ENCODE measurements at places on chromosomes 5 and 9.
A peak's percentile ranks its signal among the peaks of the same experiment; 100 is the strongest.

- no peak for DNase-seq
These were observed 13.5 kb downstream of the ZNF79 start for GRCh38 chr9:127437497-127438264.

DNA sequence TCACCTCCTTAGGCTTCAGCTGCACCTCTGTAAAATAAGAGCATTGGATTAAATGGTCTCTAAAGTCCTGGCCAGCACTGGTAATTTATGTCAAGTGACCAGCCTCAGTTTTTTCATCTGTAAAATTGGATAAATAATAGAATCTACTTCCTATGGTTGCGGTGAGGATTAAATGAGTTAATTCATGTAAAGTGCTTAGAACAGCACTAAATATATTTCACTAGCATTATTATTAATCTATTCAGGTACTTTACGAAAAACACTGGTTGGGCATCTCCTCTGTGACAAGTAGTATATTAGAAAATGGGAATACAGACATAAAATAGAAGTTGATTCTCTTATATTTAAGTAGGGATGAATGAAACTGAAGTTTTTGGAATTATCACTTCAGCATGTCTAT, 13.8 kb upstream of the TMEM245 start:
- no peak for DNase-seq

GRCh38 chr5:74722271-74722670, 37.2 kb downstream of the HEXB start:
- no peak for DNase-seq

DNA sequence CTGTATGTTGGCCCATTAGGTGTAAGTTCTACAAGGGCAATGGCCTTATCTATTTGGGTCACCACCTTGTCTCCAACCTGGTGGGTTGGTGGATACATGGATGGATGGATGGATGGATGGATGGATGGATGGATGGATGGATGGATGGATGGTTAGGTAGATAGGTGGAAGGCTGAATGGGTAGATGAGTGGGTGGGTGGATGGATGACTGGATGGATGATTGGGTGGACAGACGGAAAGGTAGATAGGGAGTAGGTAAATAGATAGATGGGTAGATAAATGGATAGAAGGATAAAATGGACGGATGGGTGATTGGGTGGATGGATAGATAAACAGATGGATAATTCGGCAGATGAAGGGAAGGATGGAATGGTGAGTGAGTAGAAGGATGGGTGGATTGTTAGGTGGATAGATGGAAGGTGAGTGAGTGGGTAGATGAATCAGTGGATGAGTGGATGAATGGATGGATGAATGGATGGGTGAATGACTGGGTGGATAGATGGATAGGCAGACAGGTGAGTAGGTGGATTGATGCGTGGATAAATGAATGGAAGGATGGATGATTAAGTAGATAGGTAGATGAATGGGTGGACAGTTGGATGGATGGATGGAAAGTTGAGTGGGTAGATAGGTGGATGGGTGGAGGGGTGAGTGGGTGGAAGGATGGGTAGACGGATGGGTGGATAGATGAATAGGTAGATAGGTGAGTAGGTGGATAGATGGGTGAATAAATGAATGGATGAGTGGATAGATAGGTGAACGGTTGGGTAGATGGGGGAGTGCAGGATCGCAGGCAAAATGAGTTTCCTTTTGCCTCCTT, 83.1 kb upstream of the FBXW11 start:
- no peak for DNase-seq

GRCh38 chr9:135040892-135041291, 46.6 kb upstream of the OLFM1 start:
- no peak for DNase-seq

- no peak for DNase-seq
These were observed 181.7 kb downstream of the DOCK8 start for GRCh38 chr9:396396-396795.

- no peak for DNase-seq
These were observed 98.4 kb upstream of the CPLX2 start for GRCh38 chr5:175772747-175773533.

- no peak for DNase-seq
These were observed 4.1 kb upstream of the CCL21 start for GRCh38 chr9:34714007-34714406.

- no peak for DNase-seq
These were observed 93.1 kb downstream of the MED27 start for GRCh38 chr9:131986576-131986975.

- DNase-seq: no peak
These were observed 279.1 kb downstream of the SAXO1 start for GRCh38 chr9:18753904-18754303.

DNA sequence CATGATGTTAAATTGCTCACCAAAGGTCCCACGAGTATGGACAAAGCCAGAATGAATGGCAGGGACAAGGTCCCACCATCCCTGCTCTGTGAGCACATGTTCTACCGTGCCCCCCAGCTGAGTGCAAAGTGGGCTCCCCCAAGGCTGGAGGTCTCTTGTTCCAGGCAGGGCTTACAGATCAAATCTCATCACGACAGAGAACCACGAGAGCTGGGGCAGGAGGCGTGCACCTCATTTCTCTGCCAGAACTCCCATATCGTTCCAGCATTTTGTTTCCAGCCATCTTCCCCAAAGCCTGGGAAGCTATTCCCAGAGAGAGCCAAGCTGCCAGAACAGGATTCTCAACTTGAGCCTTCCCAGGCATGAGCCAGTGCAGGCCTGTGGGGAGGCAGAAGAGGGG, 108.5 kb downstream of the ZNF354C start:
- no peak for DNase-seq

GRCh38 chr9:120778758-120779157, 14.5 kb downstream of the FBXW2 start:
- no peak for DNase-seq

GRCh38 chr5:71621268-71621667, 34.1 kb downstream of the MCCC2 start:
- no peak for DNase-seq

- no peak for DNase-seq
These were observed 1075.9 kb downstream of the NR2F1-AS1 start for GRCh38 chr5:92505145-92505544.

GRCh38 chr5:639253-639530, 27.1 kb downstream of the CEP72 start:
- DNase-seq: no peak

DNA sequence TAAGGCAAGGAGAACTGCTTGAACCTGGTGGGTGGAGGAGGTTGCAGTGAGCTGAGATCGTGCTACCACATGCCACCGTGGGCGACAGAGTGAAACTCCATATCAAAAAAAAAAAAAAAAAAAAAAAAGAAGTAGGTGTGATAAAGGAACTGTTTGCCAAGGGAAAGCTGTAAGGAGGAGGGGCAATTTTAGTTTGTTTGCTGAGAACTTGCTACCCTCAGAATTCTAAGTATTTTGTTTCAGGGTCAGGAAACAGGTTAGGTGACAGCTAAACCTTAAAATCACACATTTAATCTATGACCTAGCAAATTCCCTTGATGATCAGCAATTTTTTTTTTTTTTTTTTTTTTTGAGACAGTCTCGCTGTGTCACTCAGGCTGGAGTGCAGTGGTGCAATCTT, 7.2 kb upstream of the ARRDC3 start:
- DNase-seq: no peak

DNA sequence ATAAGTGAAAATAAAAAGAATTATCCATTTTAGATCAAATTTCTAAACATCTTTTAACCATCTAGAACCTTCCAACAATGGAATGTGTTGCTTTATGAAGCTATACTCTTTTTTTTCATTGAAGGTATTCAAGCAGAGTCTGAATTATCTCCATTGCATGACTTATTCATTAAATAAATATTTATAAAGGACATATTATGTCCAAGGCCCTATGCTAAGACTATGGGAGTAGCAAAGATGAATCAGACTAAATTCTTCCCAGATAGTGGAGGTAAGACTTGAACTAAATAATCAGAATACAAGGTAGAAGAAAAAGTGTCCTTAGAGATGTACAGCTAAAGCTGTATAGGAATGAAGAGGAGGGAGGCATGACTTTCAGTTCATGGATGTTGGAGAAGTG, 215.5 kb upstream of the RGMB start:
- no peak for DNase-seq

GRCh38 chr9:129267141-129267540, 89.1 kb upstream of the IER5L start:
- DNase-seq: no peak

DNA sequence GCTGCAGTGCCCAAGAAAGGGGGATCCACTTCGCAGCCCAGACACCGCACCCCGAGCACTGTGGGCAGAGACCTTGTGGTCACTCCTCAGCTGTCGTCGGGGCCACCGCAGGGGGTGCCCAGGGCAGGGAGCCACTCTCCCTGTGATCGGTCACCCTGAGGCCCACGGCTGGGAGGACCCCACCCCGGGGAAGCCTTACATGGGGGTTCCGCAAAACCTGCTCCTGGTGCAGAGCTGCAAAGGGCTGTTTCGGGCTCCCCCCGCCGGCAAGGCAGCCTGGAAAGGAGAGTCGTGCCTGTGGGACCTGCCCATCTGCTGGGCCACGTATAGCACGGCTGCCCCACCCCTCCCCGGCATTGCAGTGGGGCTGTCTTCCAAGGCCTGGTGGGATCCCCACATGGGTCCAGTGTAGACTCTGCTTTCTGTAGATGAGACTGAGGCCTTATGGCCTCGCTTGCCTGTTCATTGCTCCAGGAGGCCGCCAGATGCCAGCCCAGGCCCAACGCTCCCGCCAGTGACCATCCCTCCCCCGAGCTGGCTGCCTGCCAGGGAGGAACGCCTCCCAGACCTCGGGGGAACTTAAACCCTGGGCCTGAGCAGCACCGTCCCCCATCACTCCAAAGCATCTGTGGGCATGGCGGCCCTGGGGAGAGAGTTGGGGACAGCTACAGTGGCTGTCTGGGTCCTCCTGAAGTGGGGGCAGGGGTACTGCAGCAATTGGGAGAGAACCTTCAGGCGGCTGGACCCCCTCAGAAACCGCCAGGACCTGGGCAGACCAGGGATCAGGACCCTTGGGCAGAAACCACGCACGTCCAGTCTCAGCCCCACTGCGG, 1.6 kb upstream of the DNLZ start:
- DNase-seq: peak; percentile 86

GRCh38 chr5:90131383-90132133, 278.0 kb downstream of the CETN3 start:
- DNase-seq: no peak

GRCh38 chr5:53030893-53031292, 41.7 kb downstream of the ITGA2 start:
- no peak for DNase-seq

GRCh38 chr9:95023217-95024003, 294.1 kb downstream of the FANCC start:
- DNase-seq: no peak

DNA sequence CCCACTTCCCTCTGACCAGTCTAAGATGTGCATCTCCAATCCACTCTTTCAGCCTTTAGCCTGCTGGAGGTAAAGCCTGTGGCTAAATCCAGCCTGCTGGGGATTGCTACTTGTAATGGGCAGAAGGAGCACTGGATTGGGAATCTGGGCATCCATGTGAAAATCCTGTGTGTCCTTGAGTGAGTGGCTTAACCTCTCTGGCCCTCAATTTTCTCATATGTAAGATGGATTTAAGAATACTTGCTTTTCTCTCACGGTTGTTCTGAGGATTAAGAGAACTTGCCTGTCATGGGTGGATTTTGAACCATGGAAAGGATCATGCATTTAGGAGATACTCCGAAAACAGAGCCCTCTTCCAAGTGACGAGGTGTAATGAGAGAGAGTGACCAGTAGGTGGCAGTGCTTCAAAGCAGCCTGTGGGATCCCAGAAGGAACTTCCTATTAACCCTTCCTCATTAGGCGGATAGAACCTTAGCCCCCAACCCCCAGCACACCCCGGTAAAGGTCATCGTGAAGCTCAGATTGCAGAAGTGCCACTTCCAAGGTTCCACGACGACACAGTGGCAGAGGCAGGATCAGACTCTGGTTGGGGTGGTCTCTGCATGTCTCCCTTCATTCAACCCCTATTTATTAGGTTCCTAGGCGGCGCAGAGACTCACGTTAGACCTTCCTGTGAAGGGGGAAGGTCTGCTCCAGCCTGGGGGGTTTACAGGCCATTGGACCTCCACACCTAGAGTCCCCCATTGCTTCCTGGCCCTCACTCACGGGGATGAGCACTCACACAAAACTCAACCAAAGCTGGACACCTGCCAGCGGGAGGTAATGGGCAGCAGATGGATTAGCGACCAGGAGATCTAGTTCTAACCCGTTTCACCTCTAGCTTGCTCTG, 68.7 kb upstream of the ZNF618 start:
- peak; percentile 34 for DNase-seq

GRCh38 chr5:173327948-173328843, at the start of gene STC2:
Gene STC2 (minus strand): TSS chr5:173328414. CDS start chr5:173328193, 221 bp downstream.
- peak; percentile 97 for DNase-seq

- no peak for DNase-seq
These were observed 521 bp upstream of the PTGS1 start for GRCh38 chr9:122370303-122370702.

DNA sequence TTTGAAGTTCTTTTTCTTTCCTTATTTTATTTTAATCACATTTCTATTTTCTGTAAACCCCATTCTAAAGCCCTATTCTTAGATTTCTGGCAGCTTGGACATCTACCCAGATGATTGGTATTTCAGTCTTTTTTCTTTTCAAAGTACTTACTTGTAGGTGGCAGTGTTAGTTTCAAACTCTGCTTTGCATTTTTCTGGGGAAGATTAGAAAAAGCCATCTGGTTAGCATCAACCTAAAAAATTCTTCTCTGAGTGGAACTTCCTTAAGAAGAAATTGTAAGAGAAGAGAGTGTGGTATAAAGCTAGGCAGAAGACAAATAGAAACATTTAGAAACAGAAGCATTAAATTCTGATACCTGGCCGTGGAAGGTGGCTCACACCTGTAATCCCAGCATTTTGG, 17.2 kb upstream of the TENT2 start:
- DNase-seq: no peak

- DNase-seq: no peak
These were observed 4.0 kb downstream of the BRD9 start for GRCh38 chr5:888638-889035.

DNA sequence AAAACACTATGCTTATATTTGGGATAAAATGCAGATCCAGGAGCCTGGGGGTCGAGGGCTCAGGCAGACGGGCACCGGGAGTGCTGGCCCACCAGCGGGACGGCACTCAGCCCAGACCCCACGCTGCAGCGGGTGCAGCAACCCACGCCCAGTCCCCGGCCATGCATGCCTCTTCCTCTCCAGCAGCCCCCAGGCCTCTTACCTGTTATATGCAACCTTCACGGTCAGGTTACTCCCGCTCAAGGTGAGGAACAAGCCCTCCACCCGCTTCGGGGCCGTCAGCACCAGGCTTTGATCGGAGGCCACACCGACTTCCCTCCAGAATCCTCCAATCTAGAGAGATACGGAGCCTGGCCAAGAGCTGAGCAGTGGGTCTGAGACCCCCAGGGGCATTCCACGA, 1.2 kb downstream of the LCN8 start:
- no peak for DNase-seq

GRCh38 chr9:88954066-88954465, 37.2 kb upstream of the S1PR3 start:
- DNase-seq: no peak

GRCh38 chr9:37534412-37534811, 41.8 kb downstream of the FBXO10 start:
- no peak for DNase-seq

- DNase-seq: no peak
These were observed 52.1 kb upstream of the ERBIN start for GRCh38 chr5:65874241-65874640.

GRCh38 chr9:15142878-15143534, 164.0 kb downstream of the TTC39B start:
- peak; percentile 59 for DNase-seq

GRCh38 chr5:170533383-170533782, 29.6 kb downstream of the KCNIP1 start:
- DNase-seq: peak; percentile 75

- DNase-seq: no peak
These were observed 30.3 kb downstream of the TYRP1 start for GRCh38 chr9:12723409-12724028.
